ENCODE measurements at places on chromosomes 12 and 14.

- DNase-seq = no peak
Observed at GRCh38 chr12:121611306-121611705, 15.0 kb upstream of the ORAI1 start.

DNA sequence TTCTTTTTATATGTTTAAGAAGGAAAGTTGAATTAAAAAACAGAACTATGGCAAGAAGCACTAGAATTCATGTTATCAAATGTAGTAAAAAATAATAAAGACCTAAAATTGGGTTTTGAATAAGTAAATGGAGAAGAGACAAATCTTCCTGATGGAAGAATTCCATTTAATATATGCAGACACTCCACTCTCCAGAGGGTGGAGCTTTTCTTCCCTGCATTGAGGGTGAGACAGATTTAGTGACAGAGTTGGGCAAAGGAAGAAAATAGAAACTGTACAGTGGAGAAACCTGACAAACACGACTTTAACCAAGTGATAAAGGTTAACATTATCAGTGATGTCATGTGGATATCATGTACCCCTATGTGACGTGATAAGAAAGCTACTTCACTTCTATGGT, 217.6 kb downstream of the PRKD1 start:
- DNase-seq = no peak

- DNase-seq = no peak
Observed at GRCh38 chr14:65263177-65263788, 149.2 kb upstream of the FUT8 start.

DNA sequence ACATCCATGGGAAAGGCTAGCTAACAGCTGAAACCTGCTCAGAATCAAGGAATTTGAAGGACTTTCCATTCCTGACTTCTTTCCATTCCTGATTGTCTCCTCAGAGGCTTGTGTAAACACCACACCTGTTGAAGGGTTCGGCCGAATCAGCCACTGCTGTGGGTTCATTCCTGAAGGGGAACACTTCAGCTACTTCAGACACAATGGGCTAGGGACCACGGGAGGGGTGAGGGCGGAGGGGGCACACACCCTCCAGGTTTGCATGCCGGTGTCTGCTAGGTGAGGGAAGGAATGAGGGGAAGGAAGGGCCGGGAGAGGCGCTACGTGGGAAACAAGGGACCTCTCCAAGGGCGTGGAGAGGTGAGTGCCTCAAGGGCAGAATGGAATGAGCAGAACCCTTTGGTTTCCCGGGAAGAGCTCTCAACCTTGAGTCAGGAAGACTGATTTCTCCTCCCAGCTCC, 1.3 kb downstream of the GPRC5A start:
- DNase-seq = no peak

DNA sequence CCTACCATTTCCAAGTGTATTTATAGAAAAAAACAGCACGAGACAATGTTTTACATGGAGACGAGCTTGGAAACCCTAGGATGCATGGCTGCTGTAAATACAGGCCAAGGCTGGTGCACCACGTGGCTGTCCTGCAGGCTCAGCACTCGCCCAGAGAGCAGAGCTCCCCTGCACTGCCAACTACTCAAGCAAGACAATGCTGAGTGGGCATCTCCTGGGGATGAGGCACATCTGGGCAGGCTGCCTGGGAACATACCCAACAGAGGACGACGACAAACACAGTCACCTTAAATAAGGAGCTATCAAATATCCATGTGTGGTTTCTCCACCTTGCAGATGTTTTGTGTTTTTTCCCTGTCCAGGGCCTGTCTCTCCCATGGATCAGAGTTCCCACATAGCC, 128.3 kb upstream of the PRMT8 start:
- peak; percentile 73 for DNase-seq

GRCh38 chr12:123967121-123967586, 5.5 kb downstream of the CCDC92 start:
- no peak for DNase-seq

GRCh38 chr12:14890701-14891100, 5.0 kb upstream of the MGP start:
- no peak for DNase-seq

DNA sequence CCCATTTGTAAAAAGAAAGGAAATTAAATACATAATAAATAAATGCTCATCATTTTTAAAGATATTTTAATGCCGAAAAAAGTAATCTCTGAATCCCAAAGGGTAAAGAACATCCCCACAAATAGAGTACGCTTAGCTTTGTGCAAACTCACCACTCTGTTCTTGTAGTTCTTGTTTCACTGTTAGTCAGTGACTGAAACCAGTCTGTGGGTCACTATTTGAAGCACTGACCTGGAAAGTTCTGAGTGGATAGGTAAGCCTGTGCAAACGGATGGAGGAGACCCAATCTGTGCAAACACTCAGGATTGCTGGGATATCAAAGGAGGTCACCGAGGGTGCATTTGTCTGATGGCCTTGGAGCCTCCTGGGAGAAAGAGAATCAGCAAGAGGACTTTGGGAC, 68.1 kb upstream of the TSPAN11 start:
- DNase-seq = no peak

- DNase-seq = no peak
Observed at GRCh38 chr12:2372735-2373134, 319.9 kb downstream of the CACNA1C start.

GRCh38 chr14:37153483-37153882, 18.9 kb downstream of the SLC25A21 start:
- DNase-seq = no peak

- no peak for DNase-seq
Observed at GRCh38 chr12:9636851-9637206, 29.1 kb upstream of the KLRB1 start.

DNA sequence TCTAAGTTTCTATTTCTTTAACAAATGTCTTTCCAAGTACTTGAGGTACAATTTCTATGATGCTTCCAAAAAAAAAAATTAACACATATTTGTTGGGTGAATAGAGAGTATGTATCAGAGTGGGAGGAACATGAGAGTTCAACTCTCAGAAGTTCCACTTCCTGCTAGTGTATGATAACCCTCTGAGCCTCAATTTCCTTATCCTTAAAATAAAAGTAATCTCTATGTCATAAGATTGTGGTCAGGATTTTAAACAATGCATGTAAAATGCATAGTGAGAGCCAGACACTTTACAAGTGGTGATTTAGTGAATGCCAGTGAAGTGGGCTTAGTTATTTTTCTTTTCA, 270.3 kb upstream of the AMIGO2 start:
- DNase-seq = no peak

- DNase-seq = no peak
Observed at GRCh38 chr12:53585448-53586125, 40.6 kb downstream of the ATF7 start.

- no peak for DNase-seq
Observed at GRCh38 chr12:38201461-38202276, 114.9 kb upstream of the ALG10B start.

DNA sequence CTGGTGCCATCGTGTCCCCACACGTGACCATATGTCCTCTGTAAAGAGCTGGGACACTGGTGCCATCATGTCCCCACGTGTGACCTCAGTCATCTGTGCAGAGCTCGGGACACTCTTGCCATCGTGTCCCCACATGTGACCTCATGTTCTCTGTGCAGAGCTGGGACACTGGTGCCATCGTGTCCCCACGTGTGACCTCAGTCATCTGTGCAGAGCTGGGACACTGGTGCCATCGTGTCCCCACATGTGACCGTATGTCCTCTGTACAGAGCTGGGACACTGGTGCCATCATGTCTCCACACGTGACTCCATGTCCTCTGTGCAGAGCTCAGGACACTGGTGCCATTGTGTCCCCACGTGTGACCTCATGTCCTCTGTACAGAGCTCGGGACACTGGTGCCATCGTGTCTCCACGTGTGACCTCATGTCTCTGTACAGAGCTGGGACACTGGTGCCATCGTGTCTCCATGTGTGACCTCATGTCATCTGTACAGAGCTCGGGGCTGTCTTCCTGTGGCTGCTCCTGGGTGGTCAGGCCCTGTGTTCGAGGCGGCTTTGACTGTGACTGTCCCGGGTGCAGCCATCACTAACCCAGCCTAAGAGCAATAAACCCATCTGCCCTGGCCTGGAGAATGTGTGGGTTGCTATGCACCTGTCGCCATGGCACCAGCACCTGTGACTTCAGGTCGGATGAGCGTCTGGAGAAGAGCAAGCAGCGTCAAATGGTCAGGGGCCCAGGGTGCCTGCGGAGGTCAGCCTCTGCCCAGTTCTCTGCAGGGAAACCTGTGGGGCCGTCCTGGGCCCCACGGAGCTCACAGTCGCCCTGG, 334.4 kb downstream of the ADGRD1 start:
- DNase-seq = no peak

- no peak for DNase-seq
Observed at GRCh38 chr14:60195179-60195810, 30.1 kb upstream of the DHRS7 start.

DNA sequence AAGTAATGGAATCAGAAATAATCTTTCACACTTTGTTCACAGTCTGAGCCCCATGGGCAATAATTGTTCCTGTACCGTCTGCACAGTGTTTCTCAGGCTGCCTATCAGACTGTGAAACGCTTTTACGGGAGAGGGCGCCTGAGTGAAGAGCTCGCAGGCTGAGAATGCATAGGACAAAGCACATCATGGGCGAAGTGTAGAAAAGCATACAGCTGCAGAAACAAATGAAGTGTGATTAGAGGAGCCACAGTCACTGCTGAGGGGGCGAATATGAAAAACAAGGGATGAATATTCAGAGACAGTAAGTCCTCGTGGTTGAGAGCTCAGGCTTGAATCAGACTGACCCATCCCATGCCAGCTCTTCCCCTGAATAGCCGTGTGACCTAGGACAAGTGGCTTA, 438.4 kb upstream of the DCN start:
- peak; percentile 35 for DNase-seq

DNA sequence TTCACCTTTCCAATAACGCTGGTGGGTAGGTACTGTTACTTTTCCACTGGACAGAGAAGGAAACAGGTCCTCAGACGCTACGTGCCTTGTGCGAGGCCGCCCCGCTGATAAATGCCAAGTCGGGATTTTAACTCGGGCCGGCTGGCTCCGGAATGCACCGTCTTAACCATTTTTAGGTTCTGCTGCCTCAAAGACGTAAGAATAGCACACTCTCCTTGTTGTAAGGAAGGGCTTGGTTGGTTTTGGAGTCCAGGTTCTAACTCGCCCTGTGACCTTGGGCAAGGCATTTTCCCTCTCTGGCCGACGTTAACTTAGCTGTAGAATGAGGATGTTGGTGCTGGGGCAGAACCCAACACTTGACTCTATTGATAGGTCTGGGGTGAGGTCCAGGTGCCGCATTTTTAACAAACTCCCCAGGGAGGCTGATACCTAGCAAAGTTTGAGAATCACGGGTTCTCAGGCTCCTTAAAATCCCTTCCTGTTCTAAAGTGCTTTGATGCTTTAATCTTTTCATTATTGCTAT, 814 bp downstream of the ANKRD13A start:
- DNase-seq = peak; percentile 21

GRCh38 chr14:50577982-50578381, 18.0 kb downstream of the ATL1 start:
- DNase-seq = no peak

DNA sequence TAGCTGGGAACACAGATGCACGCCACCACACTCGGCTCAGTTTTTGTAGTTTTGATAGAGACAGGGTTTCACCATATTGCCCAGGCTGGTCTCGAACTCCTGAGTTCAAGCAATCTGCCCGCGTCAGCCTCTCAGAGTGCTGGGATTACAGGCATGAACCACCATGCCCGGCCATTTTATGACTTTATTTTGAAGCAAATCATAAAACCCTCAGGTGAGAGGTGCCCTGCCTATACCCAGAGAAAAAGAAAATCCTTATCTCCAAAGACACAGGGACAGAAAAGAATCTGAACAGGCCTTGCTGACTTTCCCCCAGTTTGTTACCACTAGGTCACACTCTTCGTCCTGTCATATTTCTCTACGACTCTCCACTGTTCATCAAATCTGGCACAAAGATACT, 48.8 kb downstream of the DAO start:
- no peak for DNase-seq

All from renal pelvis (tissue), 12 donors.